ENCODE measurements at places on chromosomes 1 and 21.

DNA sequence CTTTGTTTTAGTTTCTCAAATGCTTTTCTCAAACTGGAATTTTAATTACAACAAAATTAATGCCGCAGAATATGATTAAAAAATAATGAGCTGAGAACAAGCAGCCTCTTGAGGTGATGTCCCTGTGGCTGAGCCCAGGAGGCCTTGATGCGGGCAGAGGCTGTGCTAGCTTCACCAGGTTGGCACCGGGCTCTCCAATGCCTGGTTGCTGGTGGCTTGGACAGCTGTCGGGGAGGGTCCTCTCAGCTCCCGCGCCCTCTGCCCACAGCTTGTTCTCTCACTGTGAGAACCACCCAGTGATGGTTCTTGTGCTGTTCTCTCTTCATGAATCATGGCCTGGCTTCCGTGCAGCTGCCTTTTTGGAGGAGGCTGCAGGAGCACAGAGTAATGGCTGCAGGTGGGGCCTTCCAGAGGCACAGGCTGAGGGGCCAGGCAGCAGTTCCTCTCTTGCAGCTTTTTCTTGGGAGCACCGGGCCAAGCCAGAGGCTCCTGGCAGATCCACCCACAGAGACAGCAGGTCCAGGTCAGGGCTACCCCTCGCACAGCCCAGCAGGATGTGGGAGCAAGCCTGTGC lies 156.3 kb downstream of the PCBP3 start:
- DNase-seq = no peak

DNA sequence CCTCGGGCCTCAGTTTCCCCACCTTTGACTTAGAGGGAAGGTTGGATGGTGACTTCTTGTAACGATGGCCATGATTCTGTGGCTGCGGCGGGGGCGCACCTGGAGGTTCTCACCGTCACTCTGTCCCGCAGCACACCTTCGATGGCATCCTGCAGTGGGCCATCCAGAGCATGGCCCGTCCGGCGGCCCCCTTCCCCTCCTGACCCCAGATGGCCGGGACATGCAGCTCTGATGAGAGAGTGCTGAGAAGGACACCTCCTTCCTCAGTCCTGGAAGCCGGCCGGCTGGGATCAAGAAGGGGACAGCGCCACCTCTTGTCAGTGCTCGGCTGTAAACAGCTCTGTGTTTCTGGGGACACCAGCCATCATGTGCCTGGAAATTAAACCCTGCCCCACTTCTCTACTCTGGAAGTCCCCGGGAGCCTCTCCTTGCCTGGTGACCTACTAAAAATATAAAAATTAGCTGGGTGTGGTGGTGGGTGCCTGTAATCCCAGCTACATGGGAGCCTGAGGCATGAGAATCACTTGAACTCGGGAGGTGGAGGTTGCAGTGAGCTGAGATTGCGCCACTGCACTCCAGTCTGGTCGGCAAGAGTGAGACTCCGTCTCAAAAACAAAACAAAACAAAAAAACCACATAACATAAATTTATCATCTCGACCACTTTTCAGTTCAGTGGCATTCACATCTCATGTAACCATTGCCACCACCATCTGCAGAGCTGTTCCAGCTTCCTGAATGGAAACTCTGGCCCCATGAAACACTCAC lies 2.1 kb upstream of the PFKL start:
- DNase-seq = peak; percentile 86

DNA sequence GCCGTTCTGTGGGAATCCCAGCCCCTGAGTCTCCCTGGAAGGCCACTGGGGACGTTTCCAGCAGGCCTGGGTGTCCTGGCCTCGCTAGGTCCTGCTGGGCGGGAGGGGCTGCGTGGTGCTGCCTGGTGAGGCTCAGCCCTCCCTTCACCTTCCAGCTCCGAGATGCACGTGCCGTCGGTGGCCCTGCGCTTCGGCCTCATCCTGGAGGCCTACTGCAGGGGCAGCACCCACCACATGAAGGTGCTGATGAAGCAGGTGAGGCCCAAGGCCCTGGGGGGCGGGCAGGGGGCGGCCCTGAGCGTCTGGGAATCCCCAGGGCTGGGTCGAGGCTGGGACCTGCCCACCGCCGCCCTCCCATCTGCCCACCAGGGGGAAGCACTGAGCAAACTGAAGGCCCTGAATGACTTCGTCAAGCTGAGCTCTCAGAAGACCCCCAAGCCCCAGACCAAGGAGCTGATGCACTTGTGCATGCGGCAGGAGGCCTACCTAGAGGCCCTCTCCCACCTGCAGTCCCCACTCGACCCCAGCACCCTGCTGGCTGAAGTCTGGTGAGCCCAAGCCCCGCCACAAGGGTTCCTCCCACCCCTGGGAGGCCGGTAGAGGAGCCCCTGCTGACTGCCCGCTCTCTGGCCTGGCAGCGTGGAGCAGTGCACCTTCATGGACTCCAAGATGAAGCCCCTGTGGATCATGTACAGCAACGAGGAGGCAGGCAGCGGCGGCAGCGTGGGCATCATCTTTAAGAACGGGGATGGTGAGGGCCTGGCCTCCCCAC lies 70.3 kb downstream of the PIK3CD start:
- DNase-seq = no peak

DNA sequence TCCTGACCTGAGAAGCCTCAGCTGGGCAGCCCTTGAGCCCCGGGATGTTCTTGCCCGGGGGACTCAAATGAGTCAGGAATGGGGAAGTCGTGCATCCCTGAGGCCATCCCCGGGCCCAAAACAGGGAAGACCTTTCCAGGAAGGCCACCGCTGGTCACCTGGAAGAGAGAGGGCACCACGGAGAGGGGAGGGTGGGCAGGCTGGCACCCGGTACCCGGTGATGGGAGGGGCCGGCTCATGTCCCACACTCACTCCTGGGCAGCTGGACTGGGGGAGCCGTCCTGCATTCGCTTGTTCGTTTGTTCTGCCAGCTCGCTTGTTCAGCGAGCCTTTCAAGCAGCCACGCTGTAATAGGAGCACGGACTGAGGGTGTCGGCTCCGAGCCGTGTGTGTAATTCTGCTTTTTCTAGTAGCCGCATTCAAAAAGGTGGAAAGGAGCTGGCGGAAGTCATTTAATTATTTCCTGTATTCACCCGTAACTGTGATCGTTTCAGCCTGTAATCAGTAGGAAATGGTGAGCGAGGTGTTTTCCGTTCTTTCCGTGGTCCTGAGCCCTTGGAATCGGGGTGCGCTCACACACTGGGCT lies 48.4 kb upstream of the CCDC27 start:
- no peak for DNase-seq

GRCh38 chr1:180278596-180279395 lies 48.7 kb downstream of the LHX4 start:
- no peak for DNase-seq

DNA sequence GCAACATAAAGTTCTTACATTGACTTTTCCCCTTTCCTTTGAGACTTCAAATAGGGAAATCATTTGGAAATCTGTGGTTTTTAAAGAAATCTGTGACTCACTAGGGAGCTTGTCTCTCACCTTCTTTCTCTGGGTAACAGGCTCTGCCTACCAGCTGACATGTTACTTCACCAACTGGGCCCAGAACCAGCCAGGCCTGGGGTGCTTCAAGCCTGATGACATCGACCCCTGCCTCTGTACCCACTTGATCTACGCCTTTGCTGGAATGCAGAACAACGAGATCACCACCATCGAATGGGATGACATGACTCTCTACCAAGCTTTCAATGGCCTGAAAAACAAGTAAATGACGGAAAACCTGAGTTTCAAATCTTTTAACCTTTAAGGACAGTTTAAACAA lies 9.2 kb upstream of the CHIA start:
- no peak for DNase-seq

DNA sequence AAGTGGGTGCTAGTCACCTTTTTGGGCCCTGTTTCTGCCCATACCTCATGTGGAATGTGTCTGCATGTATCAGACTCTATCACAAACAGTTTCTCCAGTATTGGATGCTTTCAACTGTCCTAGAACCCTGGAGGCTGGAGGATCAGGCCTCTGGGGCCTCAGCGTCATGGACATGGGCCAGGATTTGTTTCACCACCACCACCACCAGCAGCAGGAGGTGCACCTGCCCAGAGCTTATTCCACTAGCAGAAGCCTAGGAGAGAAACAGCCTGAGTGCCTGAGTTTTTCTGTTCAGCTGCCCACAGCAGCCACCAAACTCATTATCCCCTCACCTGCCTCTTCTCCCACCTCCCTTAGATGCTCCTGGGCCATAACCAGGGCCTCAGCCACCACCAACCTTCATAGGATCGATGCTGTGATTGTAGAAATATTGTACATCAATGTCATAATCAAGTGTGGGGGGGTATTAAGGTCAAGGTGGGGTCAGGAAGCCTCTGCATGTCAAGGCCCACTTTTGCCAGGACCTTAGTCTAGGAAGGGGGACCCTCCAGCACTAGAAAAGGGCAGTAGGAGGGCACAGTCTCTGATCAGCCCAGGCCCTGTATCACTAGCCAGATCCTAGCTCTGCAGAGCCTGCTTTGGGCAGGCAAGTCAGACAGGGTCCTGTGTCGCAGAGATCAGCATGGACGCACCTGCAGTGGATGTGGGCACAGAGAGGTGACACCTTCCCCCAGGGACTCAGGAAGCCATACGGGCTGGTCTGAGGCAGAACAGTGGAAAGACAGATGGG lies 9.3 kb downstream of the DMAP1 start:
- DNase-seq = no peak

- no peak for DNase-seq
Measured at GRCh38 chr1:1853593-1854257, 37.2 kb downstream of the GNB1 start.

DNA sequence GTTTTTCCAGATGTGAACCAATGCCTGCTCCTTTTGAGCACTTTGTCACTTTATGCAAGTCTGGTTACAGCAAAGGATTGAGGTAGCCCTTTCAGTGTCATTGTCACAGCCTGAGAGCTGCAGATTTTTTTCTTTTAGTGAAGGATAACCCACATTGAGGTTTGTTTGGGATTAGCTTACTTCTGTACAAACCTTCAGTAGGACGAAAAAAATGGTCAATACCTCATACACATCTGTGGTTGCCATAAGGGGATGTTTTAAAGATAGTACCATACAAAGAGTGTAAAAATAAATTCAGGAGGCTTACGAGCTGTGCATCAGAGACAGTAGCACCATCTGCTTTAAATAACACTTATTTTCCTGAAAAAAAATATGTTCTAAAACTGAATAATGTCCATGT lies 566.0 kb downstream of the AJAP1 start:
- DNase-seq = no peak

DNA sequence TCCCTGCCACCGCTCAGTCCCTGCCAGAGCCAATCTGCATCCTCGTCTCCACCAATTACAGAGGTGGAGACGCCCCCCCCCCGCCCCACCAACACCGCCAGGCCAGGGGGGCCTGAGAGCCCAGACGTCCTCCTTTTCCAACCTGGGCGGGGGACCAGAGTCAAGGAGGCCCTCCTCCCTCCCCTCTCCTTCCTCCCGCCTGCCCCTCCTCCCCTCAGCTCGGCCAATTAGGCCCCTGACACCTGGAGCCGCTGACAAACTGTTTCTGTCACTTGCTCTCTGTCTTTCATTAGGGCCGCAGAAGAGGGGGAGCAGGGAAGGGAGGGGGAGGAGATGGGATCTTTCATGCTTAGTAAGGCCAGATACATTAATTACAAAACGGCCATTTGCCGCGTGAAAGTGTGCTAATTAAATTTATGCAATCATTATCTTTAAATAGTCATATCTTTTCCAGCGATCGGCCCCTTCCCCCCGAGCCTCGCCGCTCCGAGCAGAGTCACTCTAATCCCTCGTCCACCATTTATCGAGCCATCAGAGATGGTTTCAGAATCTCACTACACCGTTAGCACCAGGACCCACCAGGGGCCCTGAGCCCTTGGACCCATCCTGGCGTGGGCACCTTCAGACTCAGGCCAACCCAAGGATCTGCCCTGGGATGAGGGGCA lies 94.7 kb downstream of the PAX7 start:
- no peak for DNase-seq
